NT2/D1 (cell line): ENCODE measurements at places on chromosomes 7 and 10.
A peak's percentile ranks its signal among the peaks of the same experiment; 100 is the strongest.

DNA sequence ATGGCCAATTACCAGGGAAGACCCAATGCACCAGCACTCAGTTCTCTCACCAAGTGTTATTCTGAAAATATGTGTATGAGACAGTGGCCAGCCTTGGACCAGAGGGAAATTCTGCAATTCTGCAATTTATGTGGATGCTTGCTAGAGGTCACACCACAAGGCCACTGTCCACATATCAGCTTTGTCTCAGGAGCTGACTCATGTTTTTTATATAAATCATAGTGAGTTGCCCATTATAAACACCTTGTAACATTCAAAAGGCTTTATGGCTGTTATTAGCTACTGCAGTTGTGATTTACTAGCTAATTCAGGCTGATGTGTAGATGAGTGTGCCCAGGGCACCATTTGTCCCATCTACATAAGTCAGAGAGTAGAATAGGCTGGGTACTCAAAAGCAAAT, 649.0 kb downstream of the LRMDA start:
- no peak for DNase-seq

DNA sequence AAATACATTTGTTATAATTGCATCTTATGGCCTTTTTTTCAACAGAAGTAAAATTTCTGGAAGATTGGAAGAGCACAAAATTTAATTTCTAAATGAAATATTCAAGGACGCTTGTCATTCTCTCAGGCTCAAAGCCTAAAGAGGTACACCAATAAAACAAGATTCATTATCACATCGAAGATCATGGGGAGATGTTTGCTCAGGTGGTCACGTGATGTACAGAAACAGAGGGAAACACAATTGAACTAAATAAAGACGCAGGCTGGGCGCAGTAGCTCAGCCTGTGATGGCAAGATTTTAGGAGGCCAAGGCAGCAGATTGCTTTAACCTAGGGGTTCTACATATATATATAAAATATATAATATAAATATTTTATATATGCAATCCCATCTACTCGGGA, 37.3 kb upstream of the TMEM254 start:
- DNase-seq = no peak

DNA sequence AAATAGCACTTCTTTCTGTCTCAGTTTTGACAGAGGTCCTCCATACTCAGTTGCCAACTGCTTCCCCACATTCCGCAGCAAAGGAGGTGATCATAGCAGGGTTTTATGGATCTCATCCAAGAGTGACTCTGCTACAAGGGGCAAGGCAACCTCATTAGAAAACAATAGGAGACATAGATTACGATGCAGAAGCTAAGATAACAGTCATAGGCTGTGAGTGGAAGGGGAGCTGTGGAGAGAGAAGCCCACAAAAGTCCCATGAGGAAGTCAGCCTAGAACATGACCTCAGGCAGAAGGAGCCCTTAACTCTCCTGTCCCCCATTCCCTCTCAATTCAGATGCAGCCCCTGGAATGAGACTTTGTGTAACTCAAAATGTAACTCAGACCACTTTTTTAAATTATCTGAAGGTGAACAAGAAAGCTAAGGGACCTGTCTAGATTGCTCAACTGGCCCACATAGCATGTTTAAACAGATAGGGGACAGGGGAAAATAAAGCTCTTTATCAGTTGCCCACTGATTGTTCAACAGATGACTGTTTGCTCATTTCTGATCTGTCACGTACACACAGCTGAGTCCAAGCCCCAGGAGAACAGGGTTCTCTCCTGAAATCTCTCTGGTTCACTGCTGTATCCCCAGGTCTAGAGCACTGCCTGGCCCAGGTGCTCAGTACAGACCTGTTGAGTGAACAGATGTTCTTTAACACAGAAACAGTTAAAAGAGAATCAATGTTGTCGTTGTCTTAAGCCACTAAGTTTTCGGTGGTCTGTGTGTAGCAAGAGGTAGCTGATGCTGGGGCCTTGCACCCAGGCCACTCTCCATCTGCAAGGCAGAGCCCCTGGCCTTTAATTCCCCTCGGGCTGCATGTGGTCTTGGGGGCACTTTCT, 1.5 kb upstream of the NCOA4 start:
- DNase-seq = no peak

GRCh38 chr7:139726485-139726869, 51.3 kb downstream of the HIPK2 start:
- no peak for DNase-seq

- DNase-seq = peak; percentile 40
Measured at GRCh38 chr7:47852330-47853245, 95.7 kb downstream of the PKD1L1 start.

DNA sequence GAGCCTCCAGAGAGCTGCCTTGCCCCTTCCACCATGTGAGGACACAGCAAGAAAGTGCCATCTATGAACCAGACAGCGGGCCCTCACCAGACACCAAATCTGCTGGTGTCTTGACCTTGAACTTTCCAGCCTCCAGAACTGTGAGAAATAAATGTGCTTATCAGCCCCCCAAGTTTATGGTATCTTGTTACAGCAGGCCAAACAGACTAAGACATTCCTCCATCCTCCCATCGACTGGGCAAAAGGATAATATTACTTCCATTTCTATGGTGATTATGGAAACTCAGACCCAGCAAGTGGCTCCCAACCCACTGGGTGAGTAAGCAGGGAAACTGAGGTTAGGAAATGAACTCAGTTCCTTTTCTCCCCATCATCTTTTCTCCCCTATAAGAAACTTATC, 288.4 kb downstream of the KCNMA1 start:
- DNase-seq = no peak

DNA sequence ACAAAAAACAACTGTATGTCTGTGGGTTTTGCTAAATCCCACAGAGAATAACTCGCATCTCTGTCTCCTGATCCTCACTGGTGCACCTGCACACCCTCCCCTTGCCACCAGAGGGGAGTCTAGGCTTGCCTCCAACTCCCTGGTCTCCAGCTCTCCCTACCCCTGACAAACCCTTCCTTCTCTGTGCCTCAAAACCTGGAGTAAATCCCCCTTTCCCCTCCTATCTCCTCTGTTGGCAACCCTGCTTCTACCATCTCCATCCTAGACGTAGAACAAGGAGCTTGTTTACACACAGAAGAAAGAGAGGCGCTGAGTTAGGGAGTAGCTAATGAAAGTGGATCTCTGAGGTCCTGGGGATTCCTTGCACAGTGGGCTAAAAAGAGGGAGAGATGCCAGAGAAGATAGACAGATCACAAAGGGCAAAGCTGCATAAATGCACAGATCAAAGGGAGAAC, 6.0 kb downstream of the MBLAC1 start:
- no peak for DNase-seq

- DNase-seq = no peak
Measured at GRCh38 chr10:121460733-121461132, 137.5 kb downstream of the FGFR2 start.

DNA sequence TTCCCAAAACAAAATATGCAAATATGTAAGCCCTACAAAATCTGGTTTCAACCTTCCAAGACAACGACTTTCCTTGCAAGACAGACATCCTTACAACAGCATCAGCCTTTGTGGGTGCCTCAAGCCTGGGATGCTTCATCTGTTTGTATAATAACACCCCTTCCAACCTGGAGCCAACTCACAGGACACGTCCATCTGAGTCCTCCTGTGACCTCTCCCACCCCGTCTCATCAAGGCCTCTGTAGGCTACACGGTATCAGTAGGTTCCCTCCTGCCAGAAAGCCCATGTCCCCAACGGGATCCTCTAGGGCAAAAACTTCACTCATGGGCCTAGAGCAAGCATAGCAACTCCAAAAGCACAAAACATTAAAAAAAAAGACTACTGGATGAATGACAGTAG, 173.2 kb downstream of the TNS3 start:
- DNase-seq = no peak

DNA sequence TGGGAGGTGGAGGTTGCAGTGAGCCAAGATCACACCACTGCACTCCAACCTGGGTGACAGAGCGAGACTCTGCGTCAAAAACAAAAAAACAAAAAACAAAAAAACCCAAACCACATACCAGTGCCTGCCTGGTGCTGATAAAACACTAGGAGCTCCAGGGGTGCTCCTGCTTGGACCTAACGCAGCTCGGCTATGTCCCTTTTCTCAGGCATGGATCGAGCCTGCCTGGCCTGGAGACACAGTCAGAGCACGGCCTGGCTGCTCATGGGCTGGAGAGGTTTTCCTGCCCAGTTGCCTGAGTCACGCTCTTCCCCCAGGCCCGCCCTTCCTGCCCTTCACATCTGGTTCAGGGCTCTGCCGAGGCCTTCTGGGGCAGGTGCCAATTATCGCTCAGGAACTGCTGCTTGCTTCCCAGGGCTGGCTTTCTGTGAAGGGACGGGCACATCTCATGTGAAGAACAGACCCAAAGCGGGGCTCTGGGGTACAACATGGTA, 12.6 kb upstream of the NPFFR1 start:
- no peak for DNase-seq

DNA sequence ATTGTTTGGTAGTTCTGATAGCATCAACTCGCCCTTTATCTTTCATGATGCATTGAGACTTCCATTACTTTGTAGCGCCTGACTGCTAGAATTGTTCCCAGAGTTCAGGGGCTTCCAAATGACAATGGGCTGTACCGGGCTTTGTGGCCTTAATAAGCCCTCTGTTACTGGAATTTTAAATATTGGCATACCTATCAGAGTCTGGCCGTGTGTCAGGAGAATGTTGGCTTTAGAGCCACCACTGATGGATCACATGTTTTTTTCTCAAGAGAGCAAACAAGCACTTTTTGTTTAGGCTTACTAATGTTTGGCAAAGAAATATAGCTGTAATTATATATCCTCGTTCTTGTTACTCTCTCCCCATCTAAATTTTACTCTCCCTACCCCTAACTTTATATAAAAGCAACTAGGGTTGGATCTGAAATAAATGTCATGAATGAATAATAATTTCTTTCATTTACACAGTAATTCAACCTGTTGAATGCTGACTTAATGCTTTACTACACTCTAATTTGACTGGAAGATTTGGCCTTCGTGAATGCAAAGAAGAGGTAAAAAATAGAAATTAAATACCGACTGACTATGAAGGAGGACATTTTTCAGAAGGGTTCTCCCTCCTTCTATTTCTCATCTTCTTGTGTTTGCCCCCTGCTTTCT, 396.7 kb downstream of the AUTS2 start:
- no peak for DNase-seq

- DNase-seq = no peak
Measured at GRCh38 chr7:149285603-149286002, 23.6 kb downstream of the ZNF783 start.

DNA sequence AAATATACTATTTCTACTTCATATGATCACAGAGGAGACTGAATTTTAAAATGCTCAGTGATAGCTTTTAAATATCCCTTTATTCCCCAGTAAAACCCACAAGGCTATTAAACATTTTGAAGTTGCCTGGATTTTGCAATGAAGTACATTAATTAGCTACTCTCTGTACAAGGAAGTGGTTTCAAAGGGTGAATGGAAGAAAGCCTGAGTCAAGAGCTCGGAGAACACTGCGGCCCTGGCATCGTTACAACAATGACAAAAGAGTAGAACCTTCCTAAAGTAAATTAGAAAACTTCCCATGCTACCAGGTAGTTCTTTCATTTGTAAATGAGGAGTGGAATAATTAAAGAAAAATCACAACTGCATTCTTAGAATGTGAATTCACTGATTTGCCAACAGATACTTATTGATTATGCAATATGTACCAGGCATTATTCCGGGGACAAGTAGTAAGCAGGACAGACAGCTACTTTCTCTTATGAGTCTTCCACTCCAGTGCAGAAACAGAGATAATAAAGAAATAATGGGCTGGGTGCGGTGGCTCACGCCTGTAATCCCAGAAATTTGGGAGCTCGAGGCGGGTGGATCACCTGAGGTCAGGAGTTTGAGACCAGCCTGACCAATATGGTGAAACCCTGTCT, 63.0 kb downstream of the ZNF22 start:
- no peak for DNase-seq

- no peak for DNase-seq
Measured at GRCh38 chr10:116469437-116469836, 41.8 kb downstream of the PNLIPRP3 start.

GRCh38 chr10:114087655-114088054, 44.0 kb downstream of the ADRB1 start:
- no peak for DNase-seq

DNA sequence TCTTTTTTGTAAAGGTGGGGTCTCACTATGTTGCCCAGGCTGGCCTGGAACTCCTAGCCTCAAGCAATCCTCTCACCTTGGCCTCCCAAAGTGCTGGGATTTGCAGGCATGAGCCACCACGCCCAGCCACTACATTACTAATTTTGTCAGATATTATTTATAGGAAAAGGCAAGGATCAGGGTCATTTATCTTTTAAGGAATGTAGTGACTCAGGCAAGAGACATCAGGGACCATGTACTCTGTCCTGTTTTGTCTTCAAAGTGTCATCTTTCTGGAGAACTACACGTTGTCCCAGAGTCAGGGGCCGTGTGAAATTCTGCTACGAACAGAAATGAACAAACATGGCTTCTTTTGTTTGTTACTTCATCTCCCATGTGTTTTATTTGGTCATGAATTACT, 105.3 kb downstream of the NPTX2 start:
- no peak for DNase-seq

GRCh38 chr10:47374611-47375536, 9.2 kb downstream of the ZNF488 start:
- DNase-seq = no peak
